RCC 7860 (cell line): ENCODE measurements at places on chromosomes 5 and 9.

GRCh38 chr9:127316586-127317323 is 52.2 kb downstream of the GARNL3 start:
- DNase-seq = no peak

DNA sequence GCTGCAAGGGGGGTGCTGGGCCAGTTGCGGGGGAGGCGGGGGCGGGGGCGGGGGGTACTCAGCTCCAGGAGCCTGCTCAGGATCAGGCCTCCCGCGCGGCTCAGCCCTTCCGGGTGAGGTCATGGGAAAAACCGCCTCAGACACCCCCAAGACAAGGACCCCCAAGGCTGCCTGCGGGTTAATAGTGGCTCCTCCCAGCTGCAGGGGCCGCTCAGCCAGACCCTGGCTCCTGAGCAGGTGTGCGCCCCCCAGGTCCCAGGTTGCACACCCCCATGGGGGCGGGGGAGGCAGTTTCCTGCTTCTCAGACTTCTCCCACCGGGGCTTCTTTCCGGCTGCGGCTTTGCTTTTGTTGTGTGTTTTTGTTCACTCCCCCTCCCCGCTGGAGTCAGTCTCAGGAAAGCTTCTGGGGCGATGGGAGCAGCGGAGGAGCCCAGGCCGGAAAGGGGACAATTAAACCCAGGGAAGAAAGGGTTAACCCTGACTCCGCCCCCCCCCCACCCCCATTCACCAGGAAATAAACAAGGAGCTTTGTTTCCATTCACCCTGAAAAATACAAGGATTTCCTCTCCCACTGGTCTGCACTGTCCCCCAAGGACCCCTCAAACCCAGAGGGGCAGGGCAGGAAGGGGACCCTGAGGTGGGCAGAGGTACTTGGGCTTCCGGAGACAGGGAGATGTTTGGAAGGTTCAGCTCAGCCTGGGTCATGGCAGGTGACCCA is 42.3 kb upstream of the NOTCH1 start:
- DNase-seq = no peak

- DNase-seq = no peak
These were observed 19.7 kb downstream of the TLE4 start for GRCh38 chr9:79591458-79591857.

DNA sequence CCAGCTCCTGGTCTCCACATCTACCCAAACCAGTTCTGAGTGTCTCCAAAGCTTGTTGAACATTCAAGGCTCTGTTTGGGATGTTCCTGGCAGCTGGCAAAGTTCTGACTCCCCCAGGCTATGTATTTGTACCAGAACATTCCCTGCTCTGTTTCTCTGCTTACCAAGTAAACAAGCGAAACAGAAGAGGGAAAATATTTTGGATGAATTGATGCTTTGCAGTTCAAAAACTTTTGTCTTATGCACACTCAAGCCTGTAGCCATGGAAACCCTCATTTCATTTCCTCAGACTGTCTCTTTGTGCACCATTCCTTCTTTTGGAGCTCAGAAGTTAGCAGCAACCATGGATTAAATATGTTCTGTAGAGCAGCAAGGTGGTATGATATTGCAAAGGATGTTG is 145.8 kb downstream of the ACTL7B start:
- no peak for DNase-seq

DNA sequence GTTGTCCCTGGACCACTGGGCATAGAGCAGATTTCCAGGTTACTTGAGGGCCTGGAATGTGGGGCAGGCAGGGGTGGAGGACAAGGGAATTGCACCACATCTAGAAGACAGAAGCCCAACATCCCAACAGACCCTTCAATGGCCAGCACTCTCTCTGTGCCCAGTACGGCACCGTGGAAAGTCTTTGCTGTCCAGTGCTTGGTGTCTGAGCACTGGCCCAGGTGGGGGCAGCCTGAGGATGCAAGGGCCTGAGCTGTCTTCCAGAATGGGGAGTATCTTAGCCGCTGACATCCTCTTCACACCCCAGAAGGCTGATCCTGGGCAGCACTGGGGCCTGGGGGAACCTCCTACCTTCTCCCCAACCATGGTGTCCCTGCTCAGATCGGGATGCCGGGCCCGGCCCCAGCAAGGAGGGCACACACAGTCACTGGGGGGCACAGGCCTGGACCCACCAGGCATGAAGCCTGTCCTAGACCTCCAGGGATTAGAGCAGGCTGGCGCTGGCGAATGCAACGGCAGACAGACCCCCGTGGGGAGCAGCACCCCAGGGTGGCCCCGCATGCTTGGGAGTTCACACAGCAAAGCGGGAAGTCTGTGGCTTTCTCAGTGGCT is 40.6 kb upstream of the OLFM1 start:
- no peak for DNase-seq

GRCh38 chr5:135944967-135945560 is 9.7 kb downstream of the LECT2 start:
- DNase-seq = peak; percentile 70

- peak; percentile 51 for DNase-seq
These were observed 16.6 kb downstream of the KCNT1 start for GRCh38 chr9:135718616-135719015.

- DNase-seq = no peak
These were observed 143.5 kb downstream of the MTX3 start for GRCh38 chr5:79847561-79847960.

DNA sequence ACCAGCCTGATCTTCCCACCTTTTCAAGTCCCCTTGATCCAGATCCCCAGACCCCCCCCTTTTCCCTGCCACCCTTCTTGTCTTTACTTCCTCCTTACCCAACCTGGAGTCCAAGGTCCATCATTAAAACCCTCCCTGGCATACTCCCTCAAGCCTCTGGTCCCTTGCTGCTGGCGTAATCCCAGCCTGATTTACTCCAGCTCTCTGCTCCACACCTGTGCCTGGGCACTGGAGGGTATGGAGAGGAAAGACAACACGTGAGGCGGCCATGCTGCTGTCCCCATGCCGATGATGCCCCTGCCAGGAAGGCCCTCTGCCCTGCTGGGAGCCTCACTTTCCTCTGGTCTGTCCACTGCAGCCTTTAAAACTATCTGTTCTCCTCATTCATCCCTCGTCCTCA is 5.1 kb downstream of the B4GALT7 start:
- no peak for DNase-seq

- no peak for DNase-seq
These were observed at the start of gene RNF208 for GRCh38 chr9:137222190-137223077. Gene RNF208 (minus strand): TSS chr9:137222240. CDS start chr9:137221212, 1,028 bp downstream.

DNA sequence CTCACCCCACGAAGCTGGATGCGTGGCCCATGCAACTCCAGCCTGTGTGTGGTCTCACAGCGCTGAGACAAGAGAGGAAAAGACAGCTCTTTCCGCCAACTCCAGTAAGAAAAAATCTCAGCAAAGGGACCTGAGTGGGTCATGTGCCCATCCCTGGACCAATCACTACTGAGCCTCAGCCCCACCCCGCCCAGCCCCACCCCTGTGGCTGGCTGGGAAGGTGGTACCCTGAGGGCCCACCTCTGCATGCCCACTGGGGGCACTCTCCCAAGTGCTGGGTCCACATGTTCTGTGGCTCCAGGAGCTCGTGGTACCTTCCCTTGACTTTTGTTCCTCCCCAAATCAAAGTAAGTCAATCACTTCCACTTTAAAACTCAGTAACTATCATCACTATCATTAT is 105.1 kb upstream of the SMIM23 start:
- DNase-seq = no peak

- no peak for DNase-seq
These were observed 98.3 kb upstream of the CDKN2B start for GRCh38 chr9:22107202-22108045.

- DNase-seq = no peak
These were observed 40.5 kb downstream of the ALG2 start for GRCh38 chr9:99181206-99181605.

DNA sequence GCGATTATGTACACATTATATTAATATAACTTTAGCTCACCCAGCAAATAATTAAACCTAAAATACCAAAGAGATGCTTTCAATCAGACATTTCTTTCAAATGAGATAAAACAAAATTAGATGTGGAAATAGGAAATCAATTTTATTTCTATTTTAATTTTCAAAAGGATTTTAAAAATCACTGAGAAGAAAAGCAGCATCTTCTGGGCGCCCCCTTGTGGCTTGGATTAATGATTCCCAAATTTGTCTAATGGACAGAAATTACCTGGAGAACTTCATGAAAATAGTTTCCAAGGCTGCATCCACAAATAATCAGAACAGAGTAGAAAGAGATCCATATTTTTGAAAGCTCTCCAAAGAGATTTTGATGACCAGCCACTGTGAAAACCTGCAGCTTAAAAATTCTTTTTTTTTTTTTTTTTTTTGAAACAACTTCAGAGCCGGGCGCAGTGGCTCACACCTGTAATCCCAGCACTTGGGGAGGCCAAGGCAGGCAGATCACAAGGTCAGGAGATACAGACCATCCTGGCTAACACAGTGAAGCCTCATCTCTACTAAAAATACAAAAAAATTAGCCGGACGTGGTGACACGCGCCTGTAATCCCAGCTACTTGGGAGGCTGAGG is 50.9 kb upstream of the CEMIP2 start:
- peak; percentile 26 for DNase-seq

DNA sequence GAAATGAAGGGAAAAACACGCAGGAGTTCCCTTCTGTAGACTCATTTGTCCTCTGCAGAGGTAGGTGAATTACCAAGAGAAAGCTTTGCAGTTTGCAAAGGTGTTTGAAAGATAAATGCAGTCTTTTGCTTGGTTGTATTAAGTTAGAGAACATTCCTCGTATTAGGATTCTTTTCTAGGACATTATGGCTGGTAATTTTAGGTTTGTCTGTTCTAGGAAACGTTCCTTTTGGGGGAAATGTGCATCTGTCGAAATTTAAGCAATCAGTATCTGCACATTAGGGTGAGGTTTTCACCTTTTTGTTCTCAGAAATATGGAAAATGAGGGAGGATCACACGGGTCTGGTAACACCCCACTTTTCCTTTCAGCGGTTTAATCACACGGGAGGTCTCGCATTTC is 45.1 kb downstream of the GAS1 start:
- DNase-seq = no peak

DNA sequence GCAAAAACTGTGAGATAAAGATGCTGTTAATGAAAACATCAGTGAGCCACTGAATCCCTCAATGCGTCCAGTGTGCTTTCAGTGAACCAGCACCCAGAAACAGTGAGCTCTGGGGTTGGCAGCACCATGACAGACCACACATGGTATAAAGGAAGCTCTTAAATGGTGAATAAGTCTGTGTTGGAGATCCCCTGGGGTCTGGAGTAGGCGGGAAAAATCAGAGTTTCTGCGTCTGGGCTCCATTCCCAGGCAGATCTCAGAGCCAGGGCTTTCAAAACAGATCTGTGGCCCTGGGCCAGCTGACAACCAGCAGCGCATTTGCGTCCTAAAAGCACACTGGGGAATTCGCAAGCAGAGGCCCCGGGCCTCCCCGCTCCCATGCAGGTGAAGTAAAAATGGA is 233.5 kb downstream of the FRMD3 start:
- no peak for DNase-seq

DNA sequence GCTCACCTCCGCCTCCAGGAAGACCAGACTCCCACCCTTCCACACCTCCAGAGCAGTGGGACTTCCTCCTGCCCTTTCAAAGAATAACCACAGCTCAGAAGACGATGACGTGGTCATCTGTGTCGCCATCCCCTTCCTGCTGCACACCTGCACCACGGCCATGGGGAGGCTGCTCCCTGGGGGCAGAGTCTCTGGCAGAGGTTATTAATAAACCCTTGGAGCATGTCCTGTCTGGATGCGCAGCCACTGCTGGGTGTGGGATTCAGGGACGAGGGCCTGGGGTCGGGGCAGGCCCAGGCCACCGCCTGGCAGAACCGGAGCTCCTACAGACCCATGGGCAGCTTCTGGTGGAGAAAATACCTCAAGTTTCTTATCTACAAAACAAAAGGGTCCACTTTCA is 5.0 kb downstream of the PAEP start:
- no peak for DNase-seq

GRCh38 chr5:120866997-120867396 is 402.9 kb downstream of the PRR16 start:
- DNase-seq = no peak

- no peak for DNase-seq
These were observed 222.5 kb downstream of the EPB41L4A start for GRCh38 chr5:112196584-112196983.

- DNase-seq = peak; percentile 75
These were observed 68.0 kb upstream of the MAMDC2 start for GRCh38 chr9:69975681-69976080.

- DNase-seq = no peak
These were observed 527.4 kb downstream of the RASEF start for GRCh38 chr9:82535432-82535998.

DNA sequence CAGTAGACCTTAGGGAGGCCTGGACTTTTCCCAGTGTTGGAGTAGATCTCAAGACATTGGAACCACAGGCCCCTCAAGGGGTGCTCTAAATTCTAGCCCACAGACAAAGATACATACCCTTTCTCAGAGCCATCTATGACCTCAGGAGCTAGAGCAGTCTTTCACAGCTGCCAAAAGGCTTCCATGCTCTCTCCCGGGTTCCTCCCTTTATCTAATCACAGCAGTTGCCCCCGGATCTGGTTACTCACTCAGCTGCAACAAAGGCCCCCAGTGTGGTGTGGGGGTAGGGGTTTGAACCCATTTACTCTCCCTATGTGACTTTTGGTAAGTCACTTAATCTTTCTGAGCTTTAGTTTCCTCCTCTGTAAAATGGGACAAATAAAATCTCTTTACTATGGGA is 27.0 kb downstream of the POU4F3 start:
- DNase-seq = no peak

- no peak for DNase-seq
These were observed 6.5 kb upstream of the SSBP2 start for GRCh38 chr5:81757404-81757803.

DNA sequence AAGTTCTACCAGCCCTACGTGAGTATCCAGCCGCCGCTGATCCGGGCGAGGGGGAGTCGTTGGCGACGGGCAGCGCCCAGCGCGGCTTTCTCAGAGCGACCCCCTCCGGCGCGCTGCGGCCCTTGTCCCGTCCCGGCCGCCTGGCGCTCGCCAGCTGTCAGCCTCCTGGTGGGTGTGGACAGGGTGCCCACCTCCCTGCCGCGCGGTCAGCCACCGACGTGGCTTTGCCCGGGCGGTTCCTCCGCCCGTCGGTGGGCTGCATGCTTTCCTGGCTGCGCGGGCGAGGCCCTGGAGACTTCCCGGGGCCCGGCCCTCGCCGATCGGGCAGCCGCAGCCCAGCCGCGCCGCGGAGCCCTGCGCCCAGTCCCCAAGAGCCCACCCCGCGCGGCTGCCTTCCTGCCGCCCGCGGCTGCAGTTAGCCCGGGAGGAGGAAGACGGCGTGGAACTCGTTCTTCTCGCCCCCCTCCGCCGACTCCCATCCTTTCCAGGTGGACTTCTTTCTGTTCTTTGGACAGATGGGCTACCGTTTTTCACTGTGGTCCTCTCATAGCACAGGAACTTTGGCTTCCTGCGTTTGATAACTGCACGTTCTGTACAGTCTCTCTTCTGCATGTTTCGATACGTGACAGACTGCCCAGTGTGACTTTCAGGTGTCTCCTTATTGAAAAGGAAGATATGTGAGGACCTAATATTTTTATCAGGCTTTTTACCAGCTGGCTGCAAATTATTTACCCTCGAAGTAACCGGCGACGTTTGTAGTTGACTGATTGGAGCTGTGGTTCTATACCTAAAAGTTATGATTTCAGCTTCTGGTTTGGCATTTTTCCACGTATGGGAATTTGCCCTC is 577 bp downstream of the AP3S1 start:
- DNase-seq = peak; percentile 50

- DNase-seq = no peak
These were observed 128.4 kb downstream of the SNX18 start for GRCh38 chr5:54645882-54646355.

GRCh38 chr5:75235711-75236110 is 967 bp downstream of the ANKRD31 start:
- no peak for DNase-seq

GRCh38 chr9:90611568-90611967 is 31.1 kb downstream of the DIRAS2 start:
- DNase-seq = no peak

- no peak for DNase-seq
These were observed 82.1 kb downstream of the CYFIP2 start for GRCh38 chr5:157348049-157348400.
